ENCODE measurements at places on chromosomes 2 and 18. TPM values are rescaled to one million over a fixed set of nuclear protein-coding genes. Genes with fewer than 3 reads are reported as not detected.

GRCh38 chr18:45275367-45276113, 339.7 kb upstream of the SLC14A2 start:
- no peak for DNase-seq

DNA sequence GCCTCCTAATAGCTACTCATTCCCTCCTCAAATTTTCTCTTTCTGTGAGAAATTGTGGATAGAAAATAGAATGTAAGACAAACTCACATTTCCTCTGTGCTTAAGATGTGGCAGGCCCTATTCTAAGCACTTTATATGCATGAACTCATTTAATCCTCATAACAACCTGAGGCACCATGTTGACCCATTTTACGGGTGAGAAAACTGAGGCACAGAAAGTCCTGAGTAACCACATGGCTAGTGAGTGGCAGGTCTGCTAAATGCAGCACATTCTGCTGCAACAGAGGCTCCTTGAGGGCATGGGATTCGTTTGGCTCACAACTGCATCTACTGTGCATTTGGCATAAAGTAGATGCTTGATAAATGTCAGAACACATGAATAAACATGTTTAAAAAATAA, 22.7 kb upstream of the RNF149 start:
- no peak for DNase-seq

SERPINB7 gene
- not detected for total RNA-seq

- no peak for DNase-seq
These were observed 29.5 kb upstream of the STAT4 start for GRCh38 chr2:191180276-191180675.

DNA sequence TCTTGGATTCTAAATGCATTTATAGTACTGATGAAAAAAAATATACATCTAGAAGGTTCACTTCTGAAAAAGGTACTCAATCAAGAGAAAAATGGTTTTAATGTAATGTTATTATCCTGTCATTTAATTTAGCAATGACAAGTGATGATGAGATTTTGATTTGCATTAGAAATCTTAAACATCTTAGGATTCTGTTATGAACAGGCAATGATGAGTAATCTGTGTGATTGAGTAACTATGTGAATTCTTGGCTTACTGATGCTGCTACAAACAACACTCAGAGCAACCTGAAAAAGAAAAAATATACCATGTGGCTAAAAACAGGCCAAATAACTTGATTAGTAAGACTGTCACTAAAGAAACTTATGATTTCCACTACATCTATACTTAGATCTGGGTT, 30.1 kb downstream of the RBKS start:
- no peak for DNase-seq

DNA sequence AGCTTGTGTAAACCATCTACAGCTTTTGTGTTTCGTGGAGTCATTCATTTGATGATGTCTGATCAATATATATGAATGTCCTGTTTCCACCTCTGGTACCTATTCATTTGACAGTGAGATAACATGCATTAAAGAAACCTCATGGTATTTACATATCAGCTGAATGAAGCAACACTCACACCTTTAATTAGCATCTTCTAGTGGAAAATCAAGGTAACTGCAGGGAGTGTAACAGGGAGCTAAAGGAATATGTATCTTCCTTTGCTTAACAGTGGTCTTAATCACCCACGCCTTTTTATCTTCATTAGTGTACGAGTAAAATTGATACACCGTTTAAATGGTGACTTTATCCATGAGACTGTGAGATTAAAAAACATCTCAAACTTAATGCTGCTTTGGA, 15.6 kb downstream of the SLC39A10 start:
- no peak for DNase-seq

- DNase-seq: no peak
These were observed 799 bp downstream of the CYTIP start for GRCh38 chr2:157443090-157443489.

DNA sequence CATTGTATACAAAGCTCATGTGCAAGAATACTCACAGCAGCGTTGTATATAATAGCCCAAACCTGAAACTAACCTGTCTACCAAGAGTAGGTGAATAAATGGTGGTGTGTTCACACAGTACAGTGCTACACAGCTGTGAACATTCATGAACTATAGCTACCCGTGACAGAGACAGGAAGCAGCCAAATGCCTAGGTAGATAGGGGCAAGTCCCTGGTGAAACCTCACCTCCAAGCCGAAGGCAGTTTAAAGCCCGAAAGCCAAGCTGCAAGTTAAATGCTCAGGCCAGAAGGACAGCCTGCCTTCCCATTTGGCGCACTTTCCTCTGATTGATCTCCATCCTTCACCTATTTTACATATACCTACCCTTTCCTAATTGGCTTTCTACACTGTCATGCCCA, 36.5 kb upstream of the IMPA2 start:
- no peak for DNase-seq

PROKR1 gene
- not detected for total RNA-seq

DNA sequence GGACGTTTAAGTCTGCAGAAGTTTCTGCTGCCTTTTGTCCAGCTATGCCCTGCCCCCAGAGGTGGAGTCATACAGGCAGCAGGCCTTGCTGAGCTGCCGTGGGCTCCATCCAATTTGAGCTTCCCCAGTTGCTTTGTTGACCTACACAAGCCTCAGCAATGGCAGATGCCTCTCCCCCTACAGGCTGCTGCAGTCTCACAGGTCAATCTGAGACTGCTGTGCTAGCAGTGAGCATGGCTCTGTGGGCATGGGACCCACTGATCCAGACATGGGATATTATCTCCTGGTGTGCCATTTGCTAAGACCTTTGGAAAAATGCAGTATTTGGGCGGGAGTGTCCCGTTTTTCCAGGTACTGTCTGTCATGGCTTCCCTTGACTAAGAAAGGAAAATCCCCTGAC, 726.0 kb downstream of the ERBB4 start:
- no peak for DNase-seq

GREB1 gene
- 5.4 TPM for total RNA-seq

- no peak for DNase-seq
These were observed 122.9 kb upstream of the ITGA4 start for GRCh38 chr2:181334158-181334826.

- no peak for DNase-seq
These were observed 232.8 kb upstream of the ATP5MC3 start for GRCh38 chr2:175414191-175414881.

DNA sequence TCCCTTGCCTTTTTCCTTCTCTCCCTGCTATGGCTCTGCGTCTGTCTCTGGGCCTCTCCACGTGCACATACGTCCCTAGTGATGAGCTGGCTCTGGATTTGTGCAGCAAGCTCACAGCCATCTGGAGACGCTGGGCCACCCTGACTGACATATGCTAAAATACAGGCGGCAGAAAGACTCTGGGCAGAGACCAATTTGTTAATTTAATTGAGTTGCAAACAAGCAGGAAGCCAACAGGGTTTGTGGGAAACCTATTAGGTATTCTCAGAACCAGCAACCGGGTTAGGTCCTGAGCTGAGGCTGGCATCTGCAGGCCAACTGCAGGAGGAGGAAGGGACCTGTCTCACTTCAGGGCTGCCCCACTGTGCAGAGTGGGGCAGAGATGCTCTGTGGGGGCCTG, 53.5 kb upstream of the SMAD2 start:
- DNase-seq: no peak

DNA sequence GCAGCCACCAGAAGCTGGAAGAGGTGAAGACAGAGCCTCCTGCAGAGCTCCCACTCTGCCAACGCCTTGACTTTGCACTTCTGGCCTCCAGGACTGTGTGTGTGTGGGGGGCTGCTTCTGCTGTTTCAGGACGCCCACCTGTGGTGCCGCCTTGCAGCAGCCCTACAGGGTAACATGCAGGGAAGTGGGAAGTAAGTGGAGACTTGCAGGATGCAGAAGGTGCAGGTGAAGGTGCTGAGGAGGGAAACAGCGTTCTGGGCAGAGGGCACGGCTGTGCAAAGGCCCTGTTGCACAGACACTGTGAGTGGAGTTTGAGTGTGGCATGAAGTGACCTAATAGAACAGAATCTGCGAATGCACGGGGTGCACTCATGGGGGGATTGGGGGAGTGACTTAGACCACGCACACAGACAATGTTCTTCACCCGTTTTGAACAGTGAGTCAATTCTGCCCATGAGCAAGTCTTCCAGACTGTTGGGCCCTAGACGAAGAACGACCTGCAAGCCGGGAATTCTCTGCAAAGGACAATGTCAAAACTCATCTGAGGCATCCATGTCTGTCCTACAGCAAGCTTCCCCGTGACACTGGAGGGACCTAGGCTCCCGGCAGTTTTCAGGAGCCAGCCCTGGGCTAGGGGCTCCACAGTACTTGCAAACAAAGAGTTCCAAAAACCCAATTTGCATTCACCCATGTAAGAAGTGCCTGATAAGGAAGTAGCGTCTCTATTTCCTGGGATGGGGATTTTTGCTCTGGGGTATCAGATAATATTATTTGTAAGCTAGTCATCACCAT, 19.0 kb downstream of the MBP start:
- no peak for DNase-seq

GRCh38 chr2:8725838-8726237, 44.0 kb downstream of the ID2 start:
- no peak for DNase-seq

GRCh38 chr18:55306359-55307024, 281.5 kb downstream of the TCF4 start:
- DNase-seq: no peak

DNA sequence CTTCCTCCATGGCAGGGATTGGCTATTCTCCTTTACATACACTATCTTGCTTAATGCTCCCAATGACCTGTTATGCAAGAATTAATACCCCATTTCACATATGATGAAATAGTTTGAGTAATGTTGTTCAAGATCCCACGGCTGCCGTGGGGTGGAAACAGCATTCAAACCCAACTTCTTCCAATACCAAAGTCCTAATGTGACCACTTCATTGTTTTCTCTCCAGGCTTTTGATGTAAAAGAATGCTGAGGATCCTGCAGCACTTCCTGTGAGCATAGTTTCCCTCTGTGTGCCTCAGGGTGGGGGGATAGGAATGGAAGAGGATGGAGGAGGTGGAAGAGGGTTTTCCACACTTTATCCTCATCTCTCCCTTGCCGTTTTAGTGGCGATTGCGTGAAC, 199.4 kb downstream of the IRS1 start:
- DNase-seq: no peak

ASAP2 gene
- 5.9 TPM for total RNA-seq

SERPINB5 gene
- not detected for total RNA-seq
